Adrenal gland (tissue), 19 donors: ENCODE measurements at places on chromosomes 1 and 21. TPM values are rescaled to one million over a fixed set of nuclear protein-coding genes. Genes with fewer than 3 reads are reported as not detected.

COL11A1 gene
- total RNA-seq = 5.6 TPM

TCEA3 gene
- 152 TPM for total RNA-seq

KRTAP21-2 gene
- not detected for total RNA-seq

FCRL6 gene
- not detected for total RNA-seq

RSPH1 gene
- total RNA-seq = 0.90 TPM

DSTYK gene
- total RNA-seq = 22.9 TPM

LYPD8 gene
- total RNA-seq = not detected
